ENCODE measurements at places on chromosomes 3 and 15.

GRCh38 chr3:123081718-123082369 is 15.0 kb downstream of the PDIA5 start:
- DNase-seq, result no peak

DNA sequence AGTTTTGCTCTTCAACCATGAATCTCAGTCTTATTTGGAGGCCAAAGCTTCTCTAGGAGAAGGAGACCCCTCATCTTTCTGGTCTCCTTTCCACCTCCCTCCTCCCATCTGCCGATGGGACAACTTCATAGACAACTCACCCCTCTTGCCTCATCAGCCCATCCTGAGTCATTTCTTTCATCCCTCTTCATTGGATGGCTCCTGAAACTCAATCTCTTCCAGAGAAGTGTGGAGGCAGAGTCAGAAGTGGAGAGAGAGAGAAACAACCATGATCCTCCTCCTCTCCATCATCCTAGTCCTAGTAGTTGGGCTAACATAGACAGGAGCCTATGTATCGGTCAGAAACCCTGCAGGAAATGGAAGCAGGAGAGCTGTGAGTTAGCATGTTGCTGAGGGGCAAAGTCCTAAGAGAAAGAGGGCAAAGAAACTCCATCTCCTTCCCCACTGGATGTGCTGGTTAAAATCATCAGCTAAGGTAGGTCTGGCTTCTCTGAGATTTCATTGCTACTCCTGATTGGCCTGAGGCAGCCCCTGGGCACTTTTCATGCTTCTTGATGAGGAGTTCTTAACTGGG is 21.3 kb upstream of the HCN4 start:
- no peak for DNase-seq

GRCh38 chr15:43954181-43954621 is 127.4 kb downstream of the WDR76 start:
- no peak for DNase-seq

DNA sequence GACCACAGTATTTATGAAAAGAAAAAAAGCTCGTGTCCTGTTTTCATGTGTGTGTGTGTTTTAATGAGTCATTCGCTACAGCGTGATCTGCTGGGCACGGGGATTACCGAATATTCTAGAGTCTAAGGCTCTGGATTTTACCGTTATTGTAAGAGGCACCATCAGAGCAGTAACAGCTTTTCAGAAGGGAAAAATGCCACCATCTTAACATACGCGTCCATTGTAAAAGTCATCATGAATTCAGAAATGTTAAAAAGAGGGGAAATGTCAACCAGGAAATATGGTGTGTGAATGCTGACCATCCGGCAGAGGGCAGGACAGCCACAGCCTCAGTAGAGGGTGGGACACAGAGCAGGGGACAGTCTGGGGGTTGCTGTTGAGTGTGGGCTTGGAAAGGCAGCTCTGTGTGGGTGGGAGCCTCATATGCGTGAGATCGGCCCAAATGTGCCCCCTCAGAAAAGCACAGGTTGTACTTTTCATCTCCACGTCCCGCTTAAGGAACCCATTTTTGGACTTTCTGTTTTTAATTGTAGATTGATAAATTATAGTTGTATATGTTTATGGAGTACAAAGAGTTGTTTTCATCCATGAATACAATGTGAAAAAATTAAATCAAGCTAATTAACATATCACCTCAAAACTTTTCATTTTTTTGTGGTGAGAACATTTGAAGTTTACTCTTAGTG is 69.6 kb downstream of the ASB7 start:
- no peak for DNase-seq

- DNase-seq, result no peak
Measured at GRCh38 chr3:55966566-55966965, 479.5 kb upstream of the WNT5A start.

Data from CD4-positive, alpha-beta T cell treated with Interleukin-12 subunit alpha and Interleukin-12 subunit beta, for 1 hour (primary cell).